IMR-90 (cell line): ENCODE measurements at places on chromosomes 1 and 21. TPM values are rescaled to one million over a fixed set of nuclear protein-coding genes. Genes with fewer than 3 reads are reported as not detected.

DNA sequence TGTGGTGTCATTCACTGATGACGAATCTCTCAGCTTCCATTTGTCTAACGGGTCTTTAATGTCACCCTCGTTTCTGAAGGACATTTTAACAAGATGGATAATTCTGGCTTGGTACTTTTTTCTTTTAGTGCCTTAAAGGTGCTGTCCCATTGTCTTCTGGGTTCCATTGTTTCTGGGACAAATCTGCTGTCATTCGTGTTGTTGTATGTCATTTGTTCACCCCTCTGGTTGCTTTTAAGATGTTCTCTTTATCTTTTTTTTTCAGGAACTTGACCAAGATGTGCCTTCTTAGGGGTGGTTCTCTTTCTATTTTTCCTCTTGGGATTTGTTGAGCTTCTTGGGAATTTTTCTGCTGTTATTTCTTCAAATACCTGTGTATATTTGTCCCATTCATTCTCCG is 14.0 kb upstream of the MMEL1 start:
- no peak for DNase-seq

- DNase-seq: no peak
These were observed 148.6 kb downstream of the GRIK3 start for GRCh38 chr1:36885540-36886357.

- DNase-seq: no peak
These were observed 42.0 kb downstream of the TM2D1 start for GRCh38 chr1:61682891-61683290.

- no peak for DNase-seq
These were observed 440.9 kb upstream of the LRRC7 start for GRCh38 chr1:69126796-69127195.

PPIAL4G gene
- total RNA-seq: not detected in 2 replicates

TRIM45 gene
- total RNA-seq: 1.7 and 2.0 TPM in 2 replicates
